ENCODE measurements at places on chromosomes 16 and 17. TPM values are rescaled to one million over a fixed set of nuclear protein-coding genes. Genes with fewer than 3 reads are reported as not detected.

DNA sequence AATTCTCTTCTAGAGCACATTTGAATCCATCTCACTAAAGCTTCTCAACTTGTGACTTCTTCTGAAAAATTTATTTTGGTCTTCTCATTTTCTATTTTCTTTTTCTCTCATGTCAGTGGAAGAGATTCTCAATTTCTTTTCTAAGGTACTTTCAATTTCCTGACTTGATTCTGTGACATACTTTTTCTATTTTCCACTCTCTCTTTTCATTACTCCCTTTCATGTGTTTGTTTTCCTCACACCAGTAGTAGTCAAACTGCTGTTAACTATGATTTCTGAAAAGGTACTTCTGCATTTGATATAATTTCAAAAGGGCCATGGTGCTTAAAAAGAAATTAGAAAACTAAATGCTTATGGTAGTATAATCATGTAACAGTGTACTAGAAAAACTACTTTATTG, 41.9 kb downstream of the NFAT5 start:
- no peak overlapping the region for H3K27ac ChIP-seq
- H3K36me3 ChIP-seq: no peaks in the 10 kb centered on the region
- no peaks in the 10 kb centered on the region for H3K27me3 ChIP-seq
- DNase-seq: no peak

- DNase-seq: no peak
- H3K4me3 ChIP-seq: peak overlapping the region; percentile 81
- no peaks in the 10 kb centered on the region for H3K36me3 ChIP-seq
- H3K27ac ChIP-seq: peak overlapping the region; percentile 74
- peaks cover 10% of the 10 kb centered on the region for H3K4me1 ChIP-seq
Observed at GRCh38 chr16:22191532-22192260, 14.4 kb upstream of the EEF2K start.

- H3K27me3 ChIP-seq: no peaks in the 10 kb centered on the region
- no peak for DNase-seq
- H3K4me3 ChIP-seq: no peak overlapping the region
- H3K4me1 ChIP-seq: no peaks in the 10 kb centered on the region
- H3K36me3 ChIP-seq: peaks cover 8% of the 10 kb centered on the region
Observed at GRCh38 chr17:75806822-75807500, 22.4 kb downstream of the UNK start.

DNA sequence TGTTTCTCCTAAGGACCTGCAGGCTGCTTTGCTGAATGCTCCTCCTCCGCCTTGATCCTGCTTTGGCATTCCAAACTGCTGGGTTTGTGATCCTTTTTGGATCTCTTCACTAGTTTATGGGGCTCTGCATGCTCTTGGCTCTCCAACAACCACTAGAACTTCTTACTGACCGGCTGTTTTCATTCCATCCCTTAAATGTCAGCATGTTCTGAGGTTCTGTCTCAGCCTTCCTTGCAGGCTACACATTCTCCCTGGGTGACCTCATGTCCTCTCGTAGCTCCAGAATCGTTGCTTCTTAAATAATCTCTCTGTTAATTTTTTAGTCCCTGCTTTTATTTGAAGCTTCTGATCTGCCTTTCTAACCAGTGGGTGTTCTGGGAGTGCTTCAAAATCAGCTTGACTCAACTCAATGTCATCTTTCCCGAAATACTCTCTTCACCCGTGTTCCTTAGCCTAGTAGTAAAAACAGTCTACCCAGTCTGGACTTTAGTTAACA, 119.0 kb upstream of the HS3ST2 start:
- H3K36me3 ChIP-seq: no peaks in the 10 kb centered on the region
- DNase-seq: no peak
- H3K27me3 ChIP-seq: no peaks in the 10 kb centered on the region
- H3K4me3 ChIP-seq: no peak overlapping the region
- no peaks in the 10 kb centered on the region for H3K4me1 ChIP-seq
- H3K27ac ChIP-seq: no peak overlapping the region

- H3K36me3 ChIP-seq: no peaks in the 10 kb centered on the region
- no peak overlapping the region for H3K4me3 ChIP-seq
- H3K27me3 ChIP-seq: no peaks in the 10 kb centered on the region
- H3K4me1 ChIP-seq: no peaks in the 10 kb centered on the region
- no peak overlapping the region for H3K27ac ChIP-seq
Observed at GRCh38 chr17:80949451-80950421, 41.9 kb upstream of the CHMP6 start.

- no peaks in the 10 kb centered on the region for H3K27me3 ChIP-seq
- H3K27ac ChIP-seq: no peak overlapping the region
- no peak overlapping the region for H3K4me3 ChIP-seq
- H3K4me1 ChIP-seq: no peaks in the 10 kb centered on the region
- H3K36me3 ChIP-seq: no peaks in the 10 kb centered on the region
Observed at GRCh38 chr16:55552621-55553020, 13.9 kb upstream of the CAPNS2 start.

DNA sequence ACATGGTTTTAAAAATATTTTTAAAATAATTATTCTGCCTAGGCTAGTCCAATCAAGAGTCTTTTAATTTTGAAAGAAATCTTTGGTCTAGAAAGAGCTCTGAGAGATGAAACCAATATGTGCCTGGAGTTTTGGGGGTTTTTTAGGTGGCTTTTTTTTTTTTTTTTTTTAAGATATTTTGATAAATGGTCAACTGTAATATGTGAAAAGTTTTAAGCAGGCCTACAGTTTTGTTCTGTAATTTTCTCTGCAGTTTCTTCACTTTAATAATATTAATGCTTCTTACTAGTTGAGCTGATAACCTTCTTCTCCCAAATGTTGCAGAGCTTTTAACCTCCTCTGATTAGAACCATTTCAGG, 45.1 kb downstream of the OMG start:
- no peaks in the 10 kb centered on the region for H3K36me3 ChIP-seq
- no peaks in the 10 kb centered on the region for H3K4me1 ChIP-seq
- DNase-seq: no peak
- H3K27me3 ChIP-seq: no peaks in the 10 kb centered on the region

DNA sequence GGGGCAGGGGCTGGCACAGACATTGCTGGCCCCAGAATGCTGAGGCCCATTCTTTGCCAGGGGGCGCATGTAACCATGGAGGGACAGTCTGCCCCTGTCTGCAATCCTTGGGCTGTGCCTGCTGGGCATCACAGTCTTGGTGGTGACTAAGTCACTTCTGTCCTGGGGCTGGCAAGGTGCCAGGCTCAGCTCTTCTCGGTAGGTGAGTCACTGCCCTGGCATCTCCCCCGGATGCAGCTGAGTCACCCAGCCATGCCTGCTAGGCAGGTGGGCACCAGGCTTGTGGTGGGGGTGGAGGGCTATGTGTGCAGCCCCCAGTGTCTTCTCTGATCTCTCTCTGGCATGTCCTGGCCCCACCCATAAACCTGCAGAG, 5.6 kb downstream of the RARA start:
- no peaks in the 10 kb centered on the region for H3K36me3 ChIP-seq
- no peaks in the 10 kb centered on the region for H3K27me3 ChIP-seq
- H3K27ac ChIP-seq: no peak overlapping the region
- no peak for DNase-seq

- no peaks in the 10 kb centered on the region for H3K4me1 ChIP-seq
- no peaks in the 10 kb centered on the region for H3K27me3 ChIP-seq
- peaks cover 36% of the 10 kb centered on the region for H3K36me3 ChIP-seq
- no peak overlapping the region for H3K27ac ChIP-seq
- no peak overlapping the region for H3K4me3 ChIP-seq
- DNase-seq: no peak
Observed at GRCh38 chr16:69373019-69373418, 12.8 kb downstream of the TERF2 start.

DOC2A gene
- 13.9 TPM for total RNA-seq

PRSS22 gene
- total RNA-seq: 4.4 TPM

MKS1 gene
- 21.7 TPM for total RNA-seq

DNA sequence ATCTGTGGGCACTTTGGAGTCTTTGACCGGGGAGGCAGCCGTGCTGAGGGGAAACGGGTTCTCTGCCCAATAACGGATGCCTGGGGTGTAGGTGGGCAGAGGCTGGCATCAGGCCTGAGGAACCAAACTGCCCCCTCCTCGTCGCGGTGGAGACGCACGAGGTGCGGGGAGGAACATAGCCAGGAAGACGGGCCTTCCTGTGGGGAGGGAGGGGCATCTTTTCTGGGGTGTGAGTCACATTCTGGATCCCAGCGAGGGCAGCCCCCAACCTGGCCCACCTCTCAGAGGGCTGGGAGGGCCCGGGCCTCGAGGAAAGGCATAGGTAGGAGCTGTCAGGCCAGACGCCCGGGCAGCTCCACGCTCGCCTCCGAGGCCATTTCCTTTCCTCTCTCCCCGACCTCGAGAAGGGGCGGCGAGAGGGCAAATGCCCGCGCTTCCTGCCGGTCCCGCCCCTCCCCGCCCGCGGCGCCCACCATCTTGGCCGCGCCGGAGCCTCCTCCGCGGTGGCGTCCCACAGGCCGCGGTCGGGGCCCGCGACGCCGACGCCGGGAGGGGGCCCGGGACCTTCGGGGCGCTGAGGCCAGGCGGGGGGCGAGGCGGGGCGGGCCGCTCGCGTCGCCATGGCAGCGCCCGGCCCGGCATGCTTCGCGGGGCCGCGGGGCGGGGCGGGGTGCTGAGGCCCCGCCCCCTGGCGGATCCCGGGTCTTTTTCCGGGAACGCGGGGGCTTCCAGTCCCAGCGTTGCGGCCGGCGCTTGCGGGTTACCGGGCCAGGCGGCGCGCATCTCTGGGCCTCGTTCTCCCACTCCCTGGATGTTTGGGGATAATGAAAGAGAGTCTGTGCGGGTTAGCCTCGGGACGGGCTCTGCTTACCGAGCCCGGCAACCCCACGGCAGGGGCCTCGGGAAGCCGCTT, 13.2 kb downstream of the RAI1 start:
- peak overlapping the region; percentile 51 for H3K4me3 ChIP-seq
- H3K36me3 ChIP-seq: no peaks in the 10 kb centered on the region
- peaks cover 32% of the 10 kb centered on the region for H3K27me3 ChIP-seq
- peak; percentile 84 for DNase-seq
- H3K4me1 ChIP-seq: peaks cover 37% of the 10 kb centered on the region
- peak overlapping the region; percentile 60 for H3K27ac ChIP-seq

CCL1 gene
- not detected for total RNA-seq

MEIOB gene
- 1.1 TPM for total RNA-seq

DNA sequence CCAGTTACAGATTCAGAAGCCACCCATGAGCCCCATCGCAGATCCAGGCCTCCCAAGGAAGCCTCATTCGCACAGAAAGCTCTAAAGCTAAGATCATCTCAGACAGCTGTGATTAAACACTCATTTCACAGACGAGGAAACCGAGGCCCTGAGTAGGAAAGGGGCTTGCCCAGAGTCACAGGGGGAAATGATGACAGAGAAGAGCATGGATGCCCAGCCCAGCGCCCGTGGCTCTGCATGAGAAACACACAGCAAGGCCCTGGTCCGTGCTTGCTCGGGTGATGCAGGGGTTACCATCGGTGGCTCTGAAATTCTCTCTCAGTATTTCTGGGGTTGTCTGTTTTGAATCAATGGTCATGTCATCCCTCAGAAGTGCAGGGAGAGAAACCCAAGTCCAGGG, 109.6 kb downstream of the C16orf78 start:
- H3K27me3 ChIP-seq: no peaks in the 10 kb centered on the region
- no peak for DNase-seq
- no peak overlapping the region for H3K4me3 ChIP-seq
- H3K4me1 ChIP-seq: no peaks in the 10 kb centered on the region
- no peaks in the 10 kb centered on the region for H3K36me3 ChIP-seq

CIITA gene
- total RNA-seq: 0.06 TPM

SLC35G6 gene
- not detected for total RNA-seq

DNAI2 gene
- total RNA-seq: not detected

DNA sequence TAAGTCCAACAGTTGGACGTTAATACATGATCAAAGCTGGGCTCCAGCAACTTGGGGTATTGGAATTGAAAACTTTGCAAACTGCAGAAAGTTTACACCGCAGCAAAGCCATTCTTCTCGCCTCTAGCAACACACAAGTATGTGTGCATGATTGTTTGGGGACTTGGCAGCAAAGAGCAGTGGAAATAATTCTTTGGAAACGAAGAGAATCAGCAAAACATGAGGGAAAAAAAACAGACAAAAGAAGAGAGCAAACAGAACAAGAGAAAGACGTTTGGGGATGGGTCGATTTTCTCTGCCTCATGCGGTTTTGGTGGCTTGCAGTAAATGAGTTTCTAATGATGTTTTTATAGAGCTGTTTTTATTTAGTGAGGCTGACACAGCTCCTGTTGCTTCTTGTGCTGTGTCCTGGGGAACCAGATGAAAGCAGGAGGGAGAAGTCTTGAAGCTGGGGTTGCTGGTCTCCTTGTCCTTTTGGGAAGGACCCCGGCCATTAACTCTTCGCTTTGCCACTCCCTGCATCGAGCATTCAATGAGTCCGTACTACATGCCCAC, 502.9 kb downstream of the GRIN2A start:
- DNase-seq: no peak
- H3K4me3 ChIP-seq: peak overlapping the region; percentile 53

- no peaks in the 10 kb centered on the region for H3K36me3 ChIP-seq
- no peaks in the 10 kb centered on the region for H3K4me1 ChIP-seq
- no peak overlapping the region for H3K27ac ChIP-seq
- no peak overlapping the region for H3K4me3 ChIP-seq
- no peaks in the 10 kb centered on the region for H3K27me3 ChIP-seq
Observed at GRCh38 chr16:6439129-6439528, 893.5 kb upstream of the RBFOX1 start.

MYH13 gene
- not detected for total RNA-seq

NUTF2 gene
- total RNA-seq: 219 TPM

MRPS23 gene
- total RNA-seq: 60.4 TPM

TBC1D3K gene
- not detected for total RNA-seq
